ENCODE measurements at places on chromosomes 2 and 18.

GRCh38 chr2:240857039-240858008, 11.3 kb upstream of the AGXT start:
- no peak for DNase-seq

DNA sequence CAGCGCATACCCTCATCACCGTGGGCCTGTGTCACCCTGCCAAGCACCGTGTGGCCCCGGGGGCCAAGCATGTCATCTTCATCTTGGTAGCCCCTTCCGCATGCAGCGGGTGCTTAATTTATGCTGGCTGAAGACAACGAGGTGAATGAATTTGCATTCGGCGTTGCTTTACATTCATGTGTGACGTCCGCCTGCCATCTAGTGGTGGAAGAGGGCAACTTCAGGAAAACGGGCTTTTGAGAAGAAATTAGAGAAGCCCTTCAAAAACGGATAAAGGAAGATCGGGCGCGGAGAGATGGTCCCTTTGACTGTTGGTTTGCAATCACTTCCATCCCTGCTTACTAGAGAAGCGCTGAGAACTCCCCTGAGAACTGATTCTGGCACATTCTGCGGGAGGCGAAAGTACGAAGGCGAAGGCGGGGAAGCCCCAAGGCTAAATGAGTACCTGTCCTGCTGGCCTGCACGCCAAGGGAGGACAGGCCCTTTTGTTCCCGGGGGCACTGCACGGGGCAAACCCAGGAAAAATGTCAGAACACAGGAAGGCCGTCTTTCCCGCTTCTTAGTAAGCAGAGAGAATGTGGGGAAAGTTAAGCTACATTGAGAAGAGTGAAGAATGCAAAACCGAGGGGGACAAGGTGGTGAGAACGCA, 145.9 kb downstream of the ZNF516 start:
- DNase-seq, result peak; percentile 85

DNA sequence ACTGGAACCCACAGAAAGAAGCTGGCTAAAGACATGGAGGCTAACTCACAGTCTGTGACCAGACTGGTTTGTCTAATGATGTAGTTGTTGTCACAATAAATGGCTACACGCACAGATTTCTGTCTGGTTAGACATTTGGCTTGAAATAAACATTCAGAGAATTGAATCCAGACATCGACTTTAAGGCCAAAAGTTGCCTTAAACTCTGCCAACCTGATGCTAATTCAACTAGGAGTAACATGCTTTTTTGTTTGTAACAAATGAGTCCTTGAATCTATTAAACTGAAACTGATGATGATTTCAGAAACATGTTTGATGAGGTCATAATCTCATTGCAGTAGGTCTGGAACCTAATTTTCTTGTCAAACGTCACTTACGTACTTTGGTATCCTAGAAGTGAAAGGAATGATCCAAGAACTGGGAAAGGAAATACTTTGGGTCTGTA, 123.8 kb downstream of the ERBB4 start:
- no peak for DNase-seq

- DNase-seq, result no peak
Observed at GRCh38 chr2:209322905-209323512, 100.8 kb upstream of the MAP2 start.

- DNase-seq, result no peak
Observed at GRCh38 chr2:100539221-100539620, 23.6 kb upstream of the PDCL3 start.

DNA sequence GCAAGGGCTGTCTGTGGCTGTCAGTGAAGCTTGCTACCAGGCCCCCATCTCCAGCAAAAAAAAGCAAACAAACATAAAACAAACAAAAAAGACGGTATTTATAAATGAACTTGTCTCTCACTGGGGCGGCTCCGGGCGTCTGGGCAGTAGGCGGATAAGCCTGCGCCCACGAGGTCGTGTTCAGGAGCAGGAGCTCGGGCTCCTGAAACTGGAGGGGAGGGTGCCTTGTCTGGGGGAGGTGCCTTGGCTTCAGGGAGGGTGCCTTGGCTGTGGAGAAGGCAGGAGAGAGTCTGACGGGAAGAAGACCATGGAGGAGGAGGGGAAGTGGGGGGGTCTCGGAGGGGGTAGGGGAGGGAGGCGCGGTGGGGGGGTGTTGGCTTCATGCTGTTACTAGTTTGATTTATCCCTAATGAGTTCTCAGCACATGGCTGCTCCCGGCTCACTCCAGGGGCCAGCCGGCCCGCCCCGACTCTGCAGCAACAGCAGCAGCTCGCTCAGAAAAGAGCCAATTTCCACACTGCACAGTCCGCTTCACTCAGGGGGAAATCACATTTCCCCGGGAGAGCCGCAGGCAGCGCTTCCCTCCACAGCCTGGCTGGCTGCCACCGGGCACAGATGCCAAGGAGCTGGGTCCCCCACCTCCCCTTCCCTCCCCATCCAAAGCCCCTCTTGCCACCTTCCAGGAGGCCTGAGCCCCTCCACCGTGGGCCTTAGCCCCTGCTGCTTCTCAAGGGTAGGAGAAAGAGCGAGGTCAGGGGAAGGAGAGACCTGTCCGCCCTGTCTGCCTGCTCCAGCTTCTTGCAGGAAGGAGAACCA, 38.7 kb downstream of the PSD4 start:
- DNase-seq, result no peak

DNA sequence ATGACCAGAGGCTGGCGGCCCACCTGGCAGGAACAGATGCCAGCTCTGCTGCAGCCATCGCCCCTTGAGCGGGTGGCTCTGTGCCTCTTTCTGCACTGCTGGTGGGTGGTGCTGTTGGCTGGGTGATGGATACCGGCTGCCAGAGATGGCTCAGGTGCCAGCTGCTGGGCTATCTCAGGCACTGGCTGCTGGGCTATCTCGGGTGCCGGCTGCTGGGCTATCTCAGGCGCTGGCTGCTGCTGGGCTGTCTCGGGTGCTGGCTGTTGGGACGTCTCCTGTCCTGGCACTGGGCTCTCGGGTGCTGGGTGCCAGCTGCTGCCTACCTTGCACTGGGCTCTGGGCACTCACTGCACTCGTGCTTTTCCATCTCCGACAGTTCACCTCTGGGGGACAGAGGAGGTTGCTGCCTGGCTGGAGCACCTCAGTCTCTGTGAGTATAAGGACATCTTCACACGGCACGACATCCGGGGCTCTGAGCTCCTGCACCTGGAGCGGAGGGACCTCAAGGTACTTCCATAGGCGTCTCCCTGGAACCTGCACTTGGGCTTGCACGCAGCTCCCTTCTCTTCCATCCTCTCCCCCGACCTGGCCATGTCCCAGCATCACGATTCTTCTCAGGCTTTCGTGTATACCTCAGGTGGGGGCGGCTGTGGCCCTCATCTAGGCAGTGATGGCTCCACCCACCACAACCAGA, 98.4 kb downstream of the USP40 start:
- no peak for DNase-seq

DNA sequence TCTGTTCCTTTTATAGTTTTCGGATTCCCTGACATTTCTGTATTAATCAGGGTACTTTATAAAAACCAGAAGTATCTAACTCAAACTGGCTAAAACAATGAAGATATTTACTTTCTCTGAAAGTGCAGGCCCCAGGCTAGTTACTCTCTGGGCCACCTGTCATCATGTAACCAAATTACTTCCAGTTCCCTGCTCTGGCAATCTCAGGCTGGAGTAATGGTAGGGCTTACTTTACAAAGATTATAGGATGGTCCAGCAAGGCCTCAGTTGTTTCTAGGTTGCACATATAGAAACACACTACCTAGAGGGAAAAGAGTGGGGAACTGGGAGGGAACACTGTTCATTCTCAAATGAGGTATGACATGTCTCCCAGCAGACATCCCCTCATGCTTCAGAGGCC, 74.8 kb downstream of the CHST9 start:
- no peak for DNase-seq

- DNase-seq, result no peak
Observed at GRCh38 chr2:8229546-8229986, 452.3 kb upstream of the ID2 start.

DNA sequence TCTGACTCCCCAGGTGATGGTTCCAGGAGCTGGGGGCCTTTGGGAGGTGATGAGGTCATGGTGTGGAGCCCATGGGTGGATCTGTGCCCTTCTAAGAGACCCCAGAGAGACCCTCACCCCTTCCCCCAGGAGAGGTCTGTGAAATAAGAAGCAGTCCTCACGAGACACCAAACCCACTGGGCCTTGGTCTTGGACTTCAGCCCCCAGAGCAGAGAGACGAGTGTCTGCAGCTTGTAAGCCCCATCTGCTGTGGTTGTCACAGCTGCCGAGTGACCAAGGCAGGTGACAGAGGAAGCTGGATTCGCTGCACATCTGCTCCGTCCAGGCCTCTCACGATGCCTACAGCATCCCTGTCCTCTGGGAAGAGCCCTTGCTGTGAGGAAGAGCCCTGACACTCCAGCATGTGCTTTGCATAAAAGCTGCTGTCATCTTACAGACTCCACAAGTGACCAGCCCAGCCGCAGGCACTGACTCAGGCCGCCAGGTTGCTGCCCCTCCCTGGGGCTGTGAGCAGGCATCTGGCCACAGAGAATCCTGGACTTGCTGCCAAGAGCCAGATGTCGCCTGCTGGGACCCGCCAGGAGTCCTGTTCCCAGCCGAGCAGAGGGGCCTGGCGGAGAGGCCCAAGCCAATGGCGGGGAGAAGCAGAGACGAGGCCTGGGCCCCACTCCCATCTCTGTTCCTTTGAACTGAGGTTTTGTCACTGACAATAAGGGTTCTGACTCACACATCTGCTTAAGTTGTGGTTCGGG, 150.8 kb downstream of the PXDN start:
- DNase-seq, result peak; percentile 35

DNA sequence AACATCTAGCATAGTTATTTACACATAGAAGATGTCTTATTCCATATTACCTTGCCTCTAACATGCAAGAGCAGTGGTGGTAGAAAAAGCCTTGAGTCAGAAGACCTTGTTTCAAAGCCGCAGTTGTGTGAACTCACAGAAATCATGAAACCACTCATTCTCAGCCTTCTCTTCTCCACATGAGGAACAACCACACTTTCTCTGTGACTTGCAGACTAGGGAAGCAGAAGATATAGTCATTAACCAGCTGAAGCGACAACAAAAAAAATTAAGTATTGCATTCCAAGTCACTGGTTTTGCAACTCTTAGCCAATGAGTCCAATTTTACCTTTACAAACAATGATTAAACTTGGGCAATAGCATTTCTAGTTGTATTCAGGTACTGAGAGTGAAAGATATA, 19.0 kb downstream of the TWSG1 start:
- no peak for DNase-seq

GRCh38 chr2:96254571-96254970, 11.2 kb downstream of the TMEM127 start:
- DNase-seq, result no peak

- no peak for DNase-seq
Observed at GRCh38 chr2:64143169-64144056, 807 bp downstream of the PELI1 start.

DNA sequence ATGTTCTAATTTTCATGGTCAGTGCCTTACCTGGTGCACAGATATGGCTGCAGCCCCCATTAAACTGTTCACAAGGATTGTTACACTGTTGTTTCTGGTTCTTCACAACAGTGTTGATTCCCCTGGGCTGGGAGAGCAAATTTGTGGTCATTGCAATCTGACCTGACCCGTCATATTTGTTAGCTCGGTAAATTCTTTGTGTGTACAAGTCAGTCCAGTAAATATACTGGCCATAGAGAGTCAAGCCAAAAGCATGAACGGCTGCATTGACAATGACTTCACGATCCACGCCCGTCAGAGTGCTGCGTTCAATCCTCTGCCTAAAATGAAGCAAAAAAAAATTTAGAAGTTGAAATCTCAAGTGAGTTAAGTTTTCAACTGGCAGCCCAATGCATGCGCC, 134.6 kb downstream of the DHRS9 start:
- no peak for DNase-seq

DNA sequence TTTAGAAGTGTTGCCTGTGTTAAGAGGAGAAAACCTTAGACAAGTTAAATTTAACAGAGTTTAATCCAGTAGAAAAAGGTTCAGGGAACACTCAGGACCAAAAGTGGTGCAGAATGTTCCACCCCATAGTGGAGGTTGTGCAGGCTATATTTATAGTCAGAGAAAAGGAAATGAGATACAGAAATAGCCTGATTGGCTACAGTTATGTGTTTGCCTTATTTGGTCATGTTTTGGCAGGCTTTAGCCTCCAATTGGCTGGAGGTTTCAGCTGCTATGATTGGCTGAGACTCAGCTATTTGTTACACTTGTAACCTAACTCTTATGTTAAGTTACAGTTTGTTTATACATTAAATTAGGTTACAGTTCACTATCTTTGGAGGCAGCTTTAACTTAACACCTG, 4.2 kb downstream of the STAMBP start:
- no peak for DNase-seq

DNA sequence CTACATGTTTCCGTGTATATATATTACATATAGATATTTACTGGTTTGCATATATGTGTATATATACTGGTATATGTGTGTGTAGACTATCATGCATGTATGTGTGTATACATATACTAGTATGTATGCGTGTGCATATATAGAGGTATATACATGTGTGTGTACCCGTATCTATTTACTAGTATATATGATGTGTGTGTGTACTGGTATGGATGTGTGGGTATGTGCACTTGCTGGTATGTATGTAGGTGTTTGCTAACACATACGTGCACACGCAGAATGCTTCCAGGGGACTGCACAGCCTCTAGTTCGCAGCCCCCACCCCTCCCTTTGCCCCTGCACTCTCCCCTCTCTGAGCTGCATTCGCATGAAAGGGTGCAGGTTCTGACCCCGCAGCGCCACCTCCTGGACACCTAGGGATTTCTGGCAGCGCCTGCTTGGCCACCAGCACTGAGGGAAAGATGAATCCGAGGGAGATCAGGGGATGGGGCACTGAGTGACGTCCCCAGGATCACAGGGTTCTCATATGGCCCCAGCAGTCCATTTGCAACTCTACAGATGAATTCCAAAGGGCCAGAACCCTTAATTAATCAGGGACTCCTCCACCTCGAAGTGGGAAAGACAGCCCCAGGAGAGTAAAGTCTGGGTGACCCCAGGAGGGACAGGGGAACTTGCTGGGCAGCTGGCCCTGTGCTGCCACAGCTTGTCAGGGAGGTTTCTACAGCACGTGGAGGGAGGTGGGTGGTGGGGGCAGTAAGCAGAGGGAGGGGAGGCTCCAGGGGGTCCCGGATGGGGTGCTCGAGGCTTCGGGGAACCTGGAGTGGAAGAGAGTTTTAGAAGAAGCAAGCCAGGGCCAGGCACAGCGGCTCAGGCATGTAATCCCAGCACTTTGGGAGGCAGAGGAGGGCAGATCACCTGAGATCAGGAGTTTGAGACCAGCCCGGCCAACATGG, 66.8 kb upstream of the ASAP2 start:
- peak; percentile 89 for DNase-seq

- no peak for DNase-seq
Observed at GRCh38 chr2:231541645-231542044, 11.4 kb upstream of the NMUR1 start.

GRCh38 chr2:8447610-8448221, 234.1 kb upstream of the ID2 start:
- peak; percentile 16 for DNase-seq

- DNase-seq, result no peak
Observed at GRCh38 chr2:230891509-230891908, 26.8 kb downstream of the ITM2C start.

GRCh38 chr2:109196081-109196875, 67.3 kb downstream of the SH3RF3 start:
- no peak for DNase-seq
